Suppressor macrophage (primary cell): ENCODE measurements at places on chromosomes 16 and 17.

- DNase-seq: no peak
These were observed 198.4 kb upstream of the C17orf78 start for GRCh38 chr17:37177254-37177870.

DNA sequence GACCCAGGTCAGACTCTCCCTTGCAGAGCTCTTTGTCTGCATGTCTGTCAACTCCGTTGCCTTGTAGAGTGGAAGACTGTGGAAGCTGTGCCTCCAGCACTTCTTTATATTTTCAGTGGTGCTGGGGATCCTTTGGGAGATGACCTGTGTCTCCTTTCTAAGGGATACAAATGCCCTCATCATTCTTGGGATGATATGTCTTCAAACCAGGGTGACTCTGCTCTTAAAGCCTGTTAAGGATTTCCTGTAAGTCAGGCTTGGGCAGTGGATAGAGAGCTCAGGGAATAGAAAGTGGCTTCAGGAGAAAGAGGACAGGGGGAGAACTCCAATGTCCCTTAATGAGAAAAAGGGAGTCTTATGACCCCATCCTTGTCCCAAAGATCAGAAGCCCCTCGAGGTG is 1.5 kb downstream of the HOXB3 start:
- DNase-seq: no peak

DNA sequence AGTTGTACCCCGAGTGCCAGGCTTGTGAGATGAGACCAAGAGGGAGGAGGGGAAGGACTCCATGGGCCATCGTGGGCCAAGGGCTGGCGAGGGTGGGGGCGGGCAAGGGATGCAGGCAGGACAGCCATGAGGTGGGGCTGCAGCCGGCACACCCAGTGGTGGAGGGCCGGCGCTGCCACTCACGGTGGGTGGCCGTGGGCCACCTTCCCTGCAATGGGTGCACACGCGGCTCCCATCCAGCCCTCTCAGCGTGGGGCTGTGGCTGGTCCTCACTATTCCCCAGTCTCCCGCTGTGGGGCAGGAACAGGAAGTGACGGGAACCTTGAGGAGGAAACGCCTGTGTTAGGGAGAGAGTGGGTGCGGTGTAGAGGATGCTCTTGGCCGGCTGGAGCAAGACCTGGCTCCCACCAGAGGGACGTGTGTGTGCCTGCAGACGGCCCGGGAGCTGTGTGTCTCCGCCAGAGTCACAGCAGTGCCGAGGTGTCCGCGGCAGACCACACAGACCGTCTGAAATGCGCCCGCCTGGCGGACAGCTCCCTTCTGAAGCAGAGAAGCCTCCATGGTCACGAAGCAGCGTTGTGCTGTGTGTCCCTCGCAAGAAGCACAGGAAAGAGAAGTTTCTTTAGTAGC is 23.6 kb downstream of the CIBAR2 start:
- no peak for DNase-seq

DNA sequence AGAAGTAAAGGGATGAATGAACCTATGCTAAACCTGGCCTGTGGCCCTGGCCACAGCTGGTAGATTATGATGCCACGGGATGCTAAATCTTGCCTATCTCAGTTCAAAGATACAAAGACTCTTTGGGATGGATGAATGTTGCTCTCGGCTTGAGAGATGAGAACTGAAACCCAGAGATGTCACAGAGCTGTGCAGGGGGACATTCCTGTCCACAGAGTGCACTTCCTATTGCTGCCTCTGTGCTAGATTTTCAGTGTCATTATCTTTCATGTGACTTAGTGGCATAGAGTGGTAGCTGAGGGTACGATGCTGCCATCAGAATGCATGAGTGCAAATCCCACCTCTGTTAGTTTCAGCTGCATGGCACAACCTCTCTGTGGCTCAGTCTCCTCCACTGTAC is 2.3 kb upstream of the MT1M start:
- no peak for DNase-seq

DNA sequence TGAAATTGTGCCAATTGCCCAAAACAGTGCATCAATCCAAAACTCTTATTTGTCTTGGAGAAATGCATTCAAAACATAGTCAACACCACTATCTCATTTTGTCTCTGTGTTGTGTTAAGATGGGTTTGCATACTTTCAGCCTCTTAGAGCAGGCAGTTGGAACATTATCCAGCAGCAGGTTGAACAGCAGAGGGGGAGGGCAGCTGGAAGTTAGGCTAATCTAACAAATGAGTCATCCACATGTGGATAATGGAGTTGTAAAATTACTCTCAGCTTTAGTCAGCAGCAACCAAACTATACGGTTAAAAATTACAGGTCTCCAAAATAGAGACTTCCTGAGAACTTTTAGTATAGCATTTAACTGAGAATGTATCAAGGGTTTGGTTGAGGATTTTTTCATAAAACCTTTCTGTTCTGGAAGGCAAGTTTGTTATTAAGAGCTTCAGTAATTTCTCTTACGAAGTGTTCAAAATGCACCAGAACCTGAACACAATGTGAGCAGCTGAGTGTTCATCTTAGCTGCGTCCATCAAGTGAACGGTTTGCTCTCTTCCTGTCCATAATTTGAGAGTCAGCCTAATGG is 46.3 kb downstream of the PRKCA start:
- peak; percentile 14 for DNase-seq

DNA sequence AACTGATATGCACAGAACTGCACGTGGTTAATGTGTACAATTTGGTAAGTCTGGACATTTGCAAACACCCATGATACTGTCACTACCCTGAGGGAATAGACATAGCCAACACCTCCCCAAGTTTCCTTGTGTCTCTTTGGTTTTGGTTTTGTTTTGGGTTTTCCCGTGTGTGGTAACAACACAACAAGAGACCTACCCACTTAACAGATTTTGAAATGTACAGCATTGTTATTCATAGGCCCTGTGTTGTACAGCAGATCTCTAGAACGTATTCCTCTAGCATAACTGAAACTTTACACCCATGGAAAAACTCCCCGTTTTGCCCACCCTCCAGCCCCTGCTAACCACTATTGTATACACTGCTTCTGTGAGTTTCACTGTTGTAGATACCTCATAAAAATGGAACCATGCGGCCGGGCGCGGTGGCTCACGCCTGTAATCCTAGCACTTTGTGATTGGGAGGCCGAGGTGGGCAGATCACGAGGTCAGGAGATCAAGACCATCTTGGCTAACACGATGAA is 76.3 kb upstream of the TBC1D3K start:
- DNase-seq: peak; percentile 25

DNA sequence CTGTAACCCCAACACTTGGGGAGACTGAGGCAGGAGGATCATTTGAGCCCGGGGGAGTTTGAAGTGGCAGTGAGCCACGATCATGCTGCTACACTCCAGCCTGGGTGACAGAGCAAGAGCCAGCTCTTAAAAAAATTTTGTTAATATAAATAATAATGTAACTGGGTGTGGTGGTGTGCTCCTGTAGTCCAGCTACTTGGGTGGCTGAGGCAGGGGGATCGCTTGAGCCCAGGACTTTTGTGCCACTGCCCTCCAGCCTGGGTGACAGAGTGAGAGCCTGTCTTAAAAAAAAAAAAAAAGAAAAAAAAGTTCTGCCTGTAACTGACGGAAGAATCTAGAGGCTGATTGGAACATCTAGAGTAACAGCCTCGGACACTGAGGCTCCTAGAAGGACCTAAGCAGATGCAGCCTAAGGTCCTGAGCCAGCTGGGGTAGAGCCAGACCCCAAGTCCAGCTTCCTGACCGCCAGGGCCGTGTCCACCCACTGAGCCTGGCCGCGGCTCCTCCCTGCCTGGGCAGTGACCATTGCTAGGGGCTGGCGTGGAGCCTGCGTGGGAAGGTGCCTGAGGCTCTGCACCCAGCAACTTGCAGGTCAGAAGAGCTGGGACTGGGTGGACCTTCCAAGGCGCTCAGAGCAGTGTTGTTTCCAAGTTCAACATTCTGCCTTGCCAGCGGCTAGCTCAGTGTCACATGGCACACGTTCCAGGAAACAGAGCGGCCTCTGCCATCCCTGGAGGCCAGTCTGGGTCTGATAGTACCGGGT is 209.4 kb upstream of the CIBAR2 start:
- no peak for DNase-seq

DNA sequence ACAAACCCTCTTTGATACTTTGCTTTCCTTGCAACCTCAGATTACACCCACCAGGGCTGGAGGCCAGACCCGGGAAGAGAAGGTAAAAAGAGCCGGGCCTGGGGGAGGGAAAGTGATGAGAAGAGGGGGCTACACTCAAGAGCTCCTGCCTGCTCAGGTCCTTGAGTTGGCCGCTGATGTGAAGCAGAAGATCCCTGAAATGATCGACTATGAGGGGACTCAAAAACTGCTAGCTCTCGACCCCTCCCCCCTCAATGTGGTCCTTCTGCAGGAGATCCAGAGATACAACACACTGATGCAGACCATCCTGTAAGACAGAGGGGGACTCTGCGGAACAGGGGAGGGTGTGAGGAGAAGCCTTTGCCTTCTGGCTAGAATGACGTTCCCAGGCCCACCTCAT is 2.8 kb upstream of the KDM6B start:
- DNase-seq: no peak

DNA sequence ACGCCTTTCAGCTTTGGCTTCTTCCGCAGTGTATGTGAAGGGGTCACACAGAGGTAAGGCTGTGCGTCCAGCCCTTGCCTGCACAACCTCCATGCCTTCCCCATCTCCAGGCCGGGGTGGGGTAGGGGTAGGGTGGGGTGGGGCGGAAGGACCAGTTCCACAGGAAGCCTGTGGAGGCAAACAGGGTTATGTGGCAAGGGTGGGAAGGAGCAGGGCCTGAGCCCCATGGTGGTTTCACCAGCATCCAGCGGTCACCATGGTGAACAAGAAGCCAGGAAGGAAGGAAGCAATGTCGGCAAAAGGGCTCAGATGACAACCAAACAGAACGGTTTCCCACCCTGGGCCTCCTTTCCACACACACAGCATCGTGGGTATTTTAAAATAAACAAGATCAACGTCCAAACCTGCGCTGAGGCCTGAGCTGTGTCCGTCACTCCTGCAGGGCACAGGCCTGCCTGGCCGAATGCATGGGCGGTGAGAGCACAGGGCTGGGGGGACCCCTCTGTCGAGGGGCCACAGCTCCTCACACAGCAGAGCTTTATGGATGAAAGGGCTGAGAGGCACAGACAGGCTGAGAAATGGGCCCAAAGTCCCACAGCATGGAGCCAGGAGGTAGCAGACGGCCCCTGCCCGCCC is 80.5 kb downstream of the ZNF778 start:
- DNase-seq: no peak

GRCh38 chr16:23524886-23525285 is 14.6 kb upstream of the GGA2 start:
- DNase-seq: no peak

- no peak for DNase-seq
These were observed 6.1 kb upstream of the CCL8 start for GRCh38 chr17:34313164-34313563.

GRCh38 chr17:76792348-76792747 is 54.4 kb downstream of the MFSD11 start:
- no peak for DNase-seq

- no peak for DNase-seq
These were observed 29.6 kb downstream of the DNAH3 start for GRCh38 chr16:21120976-21121520.

GRCh38 chr17:58302919-58303585 is 22.3 kb upstream of the MPO start:
- peak; percentile 69 for DNase-seq

DNA sequence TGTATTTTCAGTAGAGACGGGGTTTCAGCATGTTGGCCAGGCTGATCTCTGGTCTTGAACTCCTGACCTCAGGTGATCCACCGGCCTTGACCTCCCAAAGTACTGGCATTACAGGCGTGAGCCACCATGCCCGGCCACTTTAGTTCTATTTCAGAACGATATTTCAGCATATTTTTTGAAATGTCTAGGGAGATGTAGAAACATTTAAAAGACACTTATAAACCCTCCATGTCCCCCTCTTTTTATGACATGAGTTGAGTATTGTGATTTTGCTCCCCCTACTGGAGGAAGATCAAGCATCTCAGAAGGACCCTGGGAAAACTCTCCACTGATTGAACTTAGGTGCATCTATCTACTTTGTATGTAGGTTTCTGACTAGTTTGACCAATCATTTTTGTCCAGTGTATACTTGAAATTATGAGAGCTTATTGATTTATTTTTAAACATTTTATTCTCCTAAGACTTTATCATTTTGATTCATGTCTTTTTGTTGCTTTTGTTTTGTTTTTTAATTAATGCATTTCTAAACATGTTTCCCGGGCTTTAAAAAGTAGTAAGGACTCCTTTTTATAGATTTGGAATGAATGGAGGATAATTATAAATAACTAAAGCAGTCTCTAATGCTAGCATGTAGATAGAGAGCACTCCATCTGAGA is 105.1 kb downstream of the CHD9 start:
- peak; percentile 32 for DNase-seq

DNA sequence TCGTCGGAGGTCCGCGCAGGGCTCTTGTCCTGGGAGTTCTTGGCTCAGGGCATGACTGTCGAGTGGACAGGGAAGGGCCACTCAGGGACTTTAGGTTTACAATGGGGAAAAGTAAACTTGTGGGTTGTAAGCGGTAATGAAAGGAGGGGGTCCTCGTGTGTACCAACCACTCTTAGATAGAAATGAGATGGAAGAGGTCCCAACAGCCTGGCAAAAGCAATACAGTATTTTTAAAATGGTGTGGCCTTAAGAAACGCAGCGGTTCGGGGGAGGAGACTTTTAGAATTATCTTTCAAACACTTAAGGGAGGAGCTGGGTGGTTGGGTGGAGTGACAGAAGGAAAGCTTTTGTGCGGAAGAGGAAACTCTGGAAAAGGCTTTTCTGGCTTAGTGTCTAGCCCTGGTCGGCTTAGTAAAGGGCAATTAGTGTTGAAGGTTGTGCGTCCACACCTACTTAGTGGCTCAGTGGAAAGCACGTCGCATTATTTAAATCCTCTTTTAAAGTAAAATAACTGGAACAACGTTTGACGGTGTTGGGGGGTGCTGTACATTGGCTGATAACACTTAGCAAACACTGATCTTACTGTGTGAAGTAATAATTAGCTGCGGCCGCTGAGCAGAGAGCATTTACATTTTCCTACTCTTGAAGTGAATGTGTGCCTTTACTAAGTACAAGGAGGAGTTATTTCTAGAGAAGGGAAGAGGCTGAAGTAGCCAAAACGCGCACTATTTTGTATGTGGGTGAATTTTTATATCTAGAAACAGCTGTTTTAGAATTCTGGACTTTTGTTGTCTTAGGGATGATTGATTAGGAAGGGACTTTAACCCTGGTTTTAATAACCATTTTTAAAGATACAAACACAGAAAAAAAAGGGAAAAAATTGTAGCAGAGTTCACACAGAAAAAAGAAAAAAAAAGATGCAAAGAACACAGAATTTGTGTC is 1.0 kb downstream of the WSB1 start:
- DNase-seq: peak; percentile 94

- no peak for DNase-seq
These were observed 95.7 kb downstream of the RAB11FIP4 start for GRCh38 chr17:31487063-31487647.

GRCh38 chr17:47720754-47721533 is 12.1 kb upstream of the TBX21 start:
- DNase-seq: peak; percentile 73

GRCh38 chr17:69672924-69673323 is 258.4 kb downstream of the MAP2K6 start:
- no peak for DNase-seq

DNA sequence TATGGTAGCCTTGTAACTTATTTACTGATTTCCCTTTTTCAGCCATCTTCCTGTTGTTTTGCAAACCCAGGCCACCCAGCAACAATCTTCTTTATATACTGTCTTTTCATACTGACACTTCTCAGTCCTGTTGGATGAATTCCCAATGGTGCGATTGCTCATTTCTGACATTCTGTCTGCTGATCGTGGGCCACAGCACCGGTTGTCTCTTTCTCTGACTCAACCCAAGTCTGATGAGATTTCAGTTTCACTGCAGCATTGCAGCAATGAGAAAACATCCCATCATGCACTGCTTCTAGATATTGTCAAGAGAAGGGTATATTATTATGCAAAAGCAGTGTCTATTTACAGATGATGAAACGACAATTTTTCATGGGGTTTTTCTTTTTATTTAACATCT is 349.2 kb upstream of the HSBP1 start:
- DNase-seq: no peak
